Upper lobe of left lung (tissue), 6 donors: ENCODE measurements at places on chromosomes 5 and 9.
A peak's percentile ranks its signal among the peaks of the same experiment; 100 is the strongest.

GRCh38 chr9:31259824-31260223 is 1124.6 kb upstream of the ACO1 start:
- DNase-seq, result no peak

DNA sequence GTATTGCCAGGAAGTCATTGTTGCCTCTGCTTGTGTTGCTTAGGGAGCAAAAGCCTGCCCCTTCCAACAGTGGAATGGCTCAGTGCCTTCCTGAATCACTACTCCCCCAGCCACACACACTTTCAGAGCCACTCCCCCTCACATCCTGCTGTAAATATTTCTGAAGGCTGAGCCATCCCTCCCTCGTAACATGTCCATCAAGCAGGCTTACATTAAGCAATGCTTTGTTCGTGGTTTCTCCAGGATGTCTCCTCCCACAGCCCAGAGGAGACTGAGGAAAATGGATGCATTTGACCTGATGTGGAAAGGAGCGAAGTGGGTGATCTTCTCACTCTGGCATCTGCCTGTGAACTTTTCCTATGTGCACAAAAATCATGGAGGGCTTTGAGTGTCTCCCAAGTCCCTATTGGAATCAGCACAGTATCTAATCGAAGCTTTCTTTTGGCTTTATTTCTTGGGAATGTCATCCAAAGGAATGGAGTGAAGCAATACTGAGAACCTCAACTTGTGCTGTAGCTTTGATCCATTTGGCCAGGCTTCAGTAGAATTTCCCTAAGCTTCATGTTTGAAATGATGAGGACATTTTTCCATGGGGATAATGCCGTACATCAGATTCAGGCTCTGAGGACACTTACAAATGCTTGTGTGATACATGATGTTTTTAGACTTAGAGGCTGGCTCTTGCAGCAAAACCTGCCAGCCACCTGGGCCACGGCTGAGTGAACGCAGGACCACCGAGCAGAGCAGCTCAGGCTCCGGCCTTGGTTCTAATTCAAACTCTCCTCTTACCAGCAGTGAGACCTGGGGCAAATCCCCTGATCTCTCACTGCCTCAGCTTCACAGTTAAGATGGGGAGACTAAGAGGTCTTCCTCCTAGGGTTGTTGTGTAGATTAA is 389.1 kb downstream of the ENC1 start:
- peak; percentile 33 for DNase-seq

- no peak for DNase-seq
These were observed 53.9 kb upstream of the RORB start for GRCh38 chr9:74443036-74443750.

GRCh38 chr5:64763948-64764503 is 4.5 kb downstream of the SREK1IP1 start:
- DNase-seq, result no peak

DNA sequence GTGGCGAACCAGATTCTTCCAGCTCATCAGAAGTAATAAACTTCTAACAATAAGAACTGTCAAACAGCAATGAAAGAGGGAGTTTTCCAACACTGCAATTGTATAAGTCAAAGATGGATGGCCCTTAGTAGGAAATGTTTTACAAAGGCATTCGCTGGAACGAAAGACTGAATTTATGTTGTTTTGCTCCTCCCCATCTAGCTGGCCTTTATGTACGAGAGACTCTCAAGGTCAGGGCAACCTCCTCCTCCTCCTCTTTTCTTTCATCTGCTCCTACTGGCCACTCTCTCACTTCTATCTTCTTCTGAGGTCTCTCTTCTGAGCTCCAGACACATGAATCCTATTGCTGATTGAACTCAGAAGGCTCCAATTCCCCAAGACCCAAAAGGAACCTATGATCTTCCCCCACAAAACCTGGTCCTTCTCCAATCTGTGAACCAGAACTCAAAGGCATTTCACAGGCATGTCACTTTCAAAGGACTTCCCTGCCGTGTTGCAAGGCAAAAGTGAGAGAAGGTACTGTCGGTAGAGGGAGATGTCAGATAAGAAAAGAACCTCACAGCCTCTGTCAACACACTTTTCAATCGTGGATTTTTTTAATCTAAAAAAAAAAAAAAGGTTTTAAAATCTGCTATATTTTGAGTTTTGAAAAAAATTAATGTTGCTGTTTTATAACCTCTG is 28.5 kb upstream of the PUM3 start:
- DNase-seq, result no peak

DNA sequence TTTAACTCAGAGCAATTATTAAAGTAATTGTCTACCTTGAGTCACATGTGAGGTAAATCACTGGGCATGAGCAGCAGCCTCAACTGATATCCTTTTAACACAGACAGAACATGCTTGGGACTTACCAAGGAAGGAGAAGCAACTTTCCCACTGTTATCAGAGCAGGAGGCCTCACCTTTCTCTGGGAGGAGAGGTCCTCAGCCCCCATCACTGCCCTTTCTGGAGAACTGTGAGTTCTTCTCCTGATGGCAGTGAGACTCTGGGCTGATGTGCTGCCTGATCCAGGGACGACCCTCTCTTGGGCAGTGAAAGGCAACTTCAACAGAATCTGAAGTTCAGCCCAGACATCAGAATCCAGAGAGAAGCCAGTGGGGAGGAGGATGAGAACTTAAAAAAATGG is 343.4 kb upstream of the IRX1 start:
- no peak for DNase-seq

GRCh38 chr5:41264019-41264418 is 50.7 kb upstream of the C6 start:
- DNase-seq, result no peak

DNA sequence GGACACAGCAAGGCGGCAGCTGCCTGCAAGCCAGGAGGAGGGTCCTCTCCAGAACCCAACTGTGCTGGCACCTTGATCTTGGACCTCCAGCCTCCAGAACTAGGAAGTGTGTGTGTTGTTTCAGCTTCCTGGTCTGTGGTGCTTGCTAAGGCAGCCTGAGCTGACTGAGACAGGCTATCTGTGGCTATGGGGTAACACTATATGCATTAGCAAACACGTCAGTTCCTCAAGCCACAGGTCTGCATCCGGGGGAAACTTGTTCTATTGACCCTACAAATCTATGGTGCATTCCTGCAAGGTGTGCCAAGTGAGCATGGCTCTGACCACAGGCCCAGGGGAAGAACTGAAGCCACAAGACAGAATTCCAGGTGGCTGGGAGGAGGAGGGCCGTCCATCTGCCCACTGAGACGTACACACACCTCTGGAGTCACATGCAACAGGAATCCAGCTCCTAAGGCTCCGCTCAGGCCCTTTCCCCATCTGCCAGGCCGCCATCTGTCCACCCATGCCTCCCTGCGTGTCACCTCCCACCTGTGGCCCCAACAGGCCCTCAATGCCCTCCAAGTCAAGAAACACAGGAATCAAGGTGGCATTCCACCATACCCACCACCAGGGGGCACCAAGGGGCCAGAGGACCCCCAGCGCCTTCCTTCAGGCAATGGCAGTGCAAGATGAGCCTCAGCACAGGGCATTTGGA is 174.9 kb downstream of the ROR2 start:
- DNase-seq, result no peak

DNA sequence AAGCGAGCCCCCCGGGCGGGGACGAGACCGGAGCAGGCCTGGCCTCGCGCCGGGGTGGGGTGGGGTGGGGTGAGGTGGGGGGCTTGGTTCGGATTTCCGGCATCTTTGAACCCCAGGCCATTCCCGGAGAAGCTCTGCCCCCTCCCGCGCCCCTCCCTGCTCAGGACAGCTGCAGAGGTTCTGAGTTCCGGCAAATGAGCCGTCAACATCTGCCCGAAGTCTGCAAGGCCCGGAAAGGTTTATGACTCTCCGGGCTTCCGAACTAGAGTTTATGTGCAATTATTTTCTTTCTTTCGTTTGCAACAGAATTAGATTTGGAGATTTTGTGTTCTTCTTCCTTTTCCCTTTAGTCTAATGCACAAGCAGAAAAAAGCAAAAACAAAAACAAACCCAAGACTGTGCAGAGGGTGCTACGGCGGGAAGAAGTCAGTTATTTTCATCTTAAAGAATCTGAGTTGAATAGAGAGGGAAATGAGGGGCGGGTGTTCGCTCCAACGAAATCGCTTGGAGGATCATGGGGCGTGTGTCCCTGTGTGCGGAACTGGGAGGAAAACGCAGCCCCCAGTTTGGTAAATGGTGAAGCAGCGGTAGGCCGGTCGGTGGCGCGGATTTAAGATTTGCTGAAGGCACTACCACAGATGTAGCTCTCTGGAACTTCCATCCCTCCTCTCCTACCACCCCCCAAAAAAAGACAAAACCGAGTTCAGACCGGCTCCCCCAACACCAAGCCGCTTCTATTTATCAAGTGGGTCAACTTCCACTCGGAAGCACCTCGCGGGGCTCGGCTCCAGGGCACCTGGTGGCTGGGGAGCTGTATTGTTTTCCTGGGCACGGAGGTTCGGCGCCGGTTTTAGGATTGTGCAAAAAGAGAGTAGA is 4.8 kb downstream of the LHX2 start:
- DNase-seq, result no peak

- no peak for DNase-seq
These were observed 182.9 kb upstream of the NUDT12 start for GRCh38 chr5:103745353-103746065.

DNA sequence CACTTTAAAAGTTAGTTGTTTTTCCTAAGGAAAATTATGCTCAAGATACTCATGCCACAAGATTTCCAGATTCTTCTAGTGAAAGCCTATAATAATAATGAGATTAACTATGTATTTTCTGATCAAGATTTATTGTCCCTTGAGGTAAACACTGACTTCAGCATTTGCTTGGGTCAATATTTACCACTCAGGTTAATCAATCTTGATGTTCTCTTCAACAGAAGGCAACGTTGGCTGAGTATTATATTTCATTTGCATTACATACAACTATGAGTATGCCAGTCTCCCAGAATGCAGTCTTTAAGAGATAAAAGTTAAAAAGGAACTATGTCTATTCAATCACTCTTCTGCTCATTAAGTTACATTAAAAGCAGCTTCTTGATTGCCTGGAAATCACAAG is 115.6 kb downstream of the GPR21 start:
- no peak for DNase-seq

GRCh38 chr5:1542781-1543180 is 19.0 kb upstream of the LPCAT1 start:
- no peak for DNase-seq

- DNase-seq, result no peak
These were observed 414.2 kb upstream of the WWC1 start for GRCh38 chr5:167877114-167877722.

DNA sequence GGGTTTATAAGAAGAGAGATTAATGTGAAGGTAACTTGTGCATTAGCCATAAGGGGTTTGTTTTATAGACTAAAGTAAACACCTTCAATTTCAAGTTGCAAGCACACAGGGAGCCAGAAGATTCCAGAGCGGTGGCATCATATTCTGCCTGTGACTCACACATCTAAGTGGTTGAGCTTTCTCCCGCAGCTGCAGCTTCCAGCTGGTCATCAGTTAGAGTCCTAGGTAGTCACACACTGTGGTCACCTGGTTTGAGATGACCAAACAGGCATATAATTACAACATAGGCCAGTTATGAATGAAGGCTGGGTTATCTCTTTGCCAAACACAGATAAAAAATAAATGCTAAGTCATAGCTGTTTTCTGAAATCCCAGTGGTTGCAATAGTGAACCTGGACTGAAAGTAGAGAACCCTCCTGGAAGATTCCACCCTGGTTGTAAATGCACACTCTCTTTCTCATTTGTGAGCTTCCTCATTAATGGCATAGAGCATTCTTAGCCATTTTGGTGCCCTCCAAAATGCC is 171.3 kb downstream of the GDNF start:
- DNase-seq, result no peak

GRCh38 chr5:134738963-134739661 is 764 bp downstream of the CAMLG start:
- DNase-seq, result no peak

DNA sequence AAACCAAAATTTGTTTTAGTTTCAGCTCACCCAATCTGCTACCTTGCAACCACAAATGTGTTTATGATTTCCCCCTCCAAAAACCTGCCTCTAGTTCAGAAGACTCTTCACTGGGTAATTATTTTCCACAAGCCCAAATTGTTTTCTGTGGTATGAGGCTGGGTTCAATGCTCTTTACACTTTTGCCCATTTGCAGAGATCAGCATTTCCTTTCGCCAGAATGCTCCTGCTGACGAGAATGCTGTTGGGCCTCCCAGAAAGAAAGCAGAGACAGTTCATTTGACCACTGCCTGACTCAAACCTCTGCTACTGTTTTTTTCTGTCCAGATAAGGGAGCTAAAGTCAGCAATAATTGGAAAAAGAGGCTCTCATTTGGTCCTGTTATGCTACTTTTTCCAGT is 427.3 kb downstream of the PDE4D start:
- DNase-seq, result no peak

DNA sequence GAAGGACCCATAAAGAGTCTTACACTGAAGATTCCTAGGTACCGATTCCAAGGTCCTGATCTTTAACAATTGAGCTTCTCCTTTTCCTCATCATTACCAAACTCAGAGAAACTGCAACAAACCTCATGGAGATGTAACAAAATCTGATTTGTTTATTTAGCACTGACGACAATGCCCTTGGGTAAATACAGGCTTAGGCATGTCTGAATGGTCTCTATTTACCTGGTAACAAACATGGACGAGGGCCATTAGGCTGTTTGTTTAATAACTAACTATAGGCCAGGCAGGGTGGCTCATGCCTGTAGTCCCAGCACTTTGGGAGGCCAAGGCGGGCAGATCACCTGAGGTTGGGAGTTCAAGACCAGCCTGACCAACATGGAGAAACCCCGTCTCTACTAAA is 333.3 kb downstream of the AGTPBP1 start:
- DNase-seq, result no peak

- no peak for DNase-seq
These were observed 9.9 kb downstream of the POLR3G start for GRCh38 chr5:90484540-90484939.

- no peak for DNase-seq
These were observed 53.8 kb downstream of the KCNV2 start for GRCh38 chr9:2771087-2771486.

- no peak for DNase-seq
These were observed 274.0 kb downstream of the PIK3R1 start for GRCh38 chr5:68489556-68489955.

GRCh38 chr9:129166623-129167557 is 11.2 kb downstream of the IER5L start:
- peak; percentile 91 for DNase-seq
